ENCODE measurements at places on chromosomes 5 and 9. TPM values are rescaled to one million over a fixed set of nuclear protein-coding genes. Genes with fewer than 3 reads are reported as not detected.

GRCh38 chr5:69265931-69266330 lies 31.2 kb downstream of the CDK7 start:
- DNase-seq: no peak

The GABRA1 gene
- polyA plus RNA-seq: 12.9 TPM

GRCh38 chr9:72597181-72597517 lies 75.7 kb downstream of the TMC1 start:
- no peak for DNase-seq

DNA sequence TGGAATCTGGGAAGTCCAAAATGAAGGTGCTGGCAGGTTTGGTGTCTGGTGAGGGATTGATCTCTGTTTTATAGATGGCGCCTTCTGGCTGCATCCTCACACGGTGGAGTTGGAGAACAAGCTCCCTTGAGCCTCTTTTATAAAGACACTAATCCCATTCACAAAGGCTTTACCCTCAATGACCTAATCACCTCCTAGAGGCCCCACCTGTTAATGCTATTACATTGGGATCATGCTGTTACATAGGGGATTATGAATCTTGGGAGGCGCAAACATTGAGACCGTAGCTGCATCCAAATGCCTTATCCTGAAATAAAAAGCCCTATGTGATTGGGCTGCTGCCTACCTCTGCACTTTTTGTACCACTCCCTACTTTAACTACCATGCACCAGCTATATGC lies 197.1 kb upstream of the HMHB1 start:
- no peak for DNase-seq

- DNase-seq: no peak
These were observed 52.1 kb upstream of the FSTL4 start for GRCh38 chr5:133664422-133664821.

DNA sequence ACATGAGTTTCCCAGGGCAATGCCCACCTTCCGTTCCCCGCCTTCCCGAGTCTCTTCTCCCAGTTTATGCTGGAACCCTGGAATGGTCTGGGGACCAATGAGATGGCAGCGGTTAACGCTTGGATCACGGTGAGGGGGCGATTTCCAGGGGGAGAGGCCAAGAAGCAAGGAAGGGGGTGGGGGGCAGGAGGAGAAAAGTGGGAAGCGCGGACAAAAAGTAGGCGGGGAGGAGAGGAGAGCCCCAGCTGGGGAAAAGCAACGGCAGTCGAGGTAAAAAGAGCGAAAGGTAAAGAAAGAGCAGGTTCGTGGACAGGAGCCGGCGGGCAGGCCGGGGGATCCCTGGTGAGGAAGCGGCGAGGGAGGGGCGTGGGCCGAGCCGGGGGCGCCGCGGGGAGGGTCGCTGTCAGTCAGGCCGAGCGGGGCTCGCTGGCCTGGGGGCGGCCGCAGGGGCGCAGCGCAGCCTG lies 508 bp upstream of the SNCAIP start:
- peak; percentile 80 for DNase-seq

DNA sequence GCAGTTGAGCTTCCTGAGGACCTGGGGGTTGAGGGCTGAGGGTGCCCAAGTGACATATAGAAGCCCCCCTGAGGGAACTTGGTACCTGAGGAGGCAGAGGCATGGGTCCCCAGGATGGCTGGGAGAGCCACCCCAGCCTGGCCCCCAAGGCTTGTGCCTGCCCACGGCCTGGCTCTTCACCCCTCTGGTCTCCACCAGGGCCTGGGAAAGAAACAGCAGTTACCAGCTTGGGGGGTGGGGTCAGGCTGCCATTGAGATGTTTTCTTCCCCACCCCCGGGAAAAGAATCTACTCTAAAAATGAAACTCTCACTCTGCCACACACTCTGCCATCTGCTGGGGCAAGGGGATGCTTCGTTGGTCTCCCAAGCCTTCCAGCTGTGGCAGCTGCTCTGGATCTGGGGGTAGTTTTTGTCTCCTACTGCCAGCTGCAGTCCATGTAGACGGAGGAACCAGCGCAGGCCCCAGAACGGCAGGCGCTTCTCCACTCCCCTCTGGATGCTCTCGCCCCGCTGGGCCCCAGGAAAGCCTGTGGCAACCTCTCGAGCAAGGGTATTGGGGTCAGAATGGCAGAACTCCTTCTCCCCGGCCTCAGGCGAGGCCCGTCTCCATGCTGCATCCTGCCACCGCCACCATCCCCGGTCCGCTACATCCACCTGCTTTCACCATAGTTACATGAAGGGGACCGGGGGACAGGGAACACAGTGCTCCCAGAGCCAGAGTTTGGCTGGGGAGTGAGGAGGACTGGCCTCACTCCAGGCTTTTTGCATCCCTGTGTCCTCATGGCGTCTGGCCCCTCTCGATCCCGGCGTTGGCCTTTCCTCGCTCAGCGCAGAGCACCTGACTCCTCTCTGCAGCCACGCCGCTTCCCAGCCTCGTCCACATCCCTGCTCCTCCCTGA lies 123.5 kb downstream of the DAB2IP start:
- no peak for DNase-seq

- DNase-seq: peak; percentile 92
These were observed at the start of gene SLC1A1 for GRCh38 chr9:4489919-4490704. Gene SLC1A1 (plus strand): TSS chr9:4490468. CDS start chr9:4490680, 212 bp downstream.

The NTRK2 gene
- polyA plus RNA-seq: 119 TPM

The IL4 gene
- 0.43 TPM for polyA plus RNA-seq

The TAF11L5 gene
- polyA plus RNA-seq: not detected

DNA sequence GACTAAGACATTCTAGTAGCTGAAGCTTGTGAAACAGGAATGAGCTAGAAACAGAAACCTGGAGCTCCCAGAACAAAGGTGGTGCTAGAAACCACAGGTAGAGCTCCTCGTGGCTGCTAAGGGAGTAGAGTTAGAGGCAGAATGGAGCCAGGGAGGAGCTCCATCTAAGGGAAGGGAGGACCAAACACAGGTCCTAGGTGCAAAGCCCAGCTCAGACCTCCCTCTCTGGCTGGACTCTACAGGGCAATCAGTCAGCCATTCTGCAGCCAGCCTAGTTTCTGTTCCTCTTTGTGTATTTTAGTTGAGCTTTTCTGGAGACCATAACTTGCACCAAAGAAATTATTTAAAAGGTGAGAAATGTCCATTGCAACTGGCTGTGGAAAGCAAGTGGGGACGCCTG lies 70.4 kb downstream of the CRB2 start:
- no peak for DNase-seq

All from spinal cord (tissue), 10 donors.